ENCODE measurements at places on chromosomes 4 and X.

- no peak for DNase-seq
Observed at GRCh38 chrX:151790481-151791160, 56.1 kb downstream of the CNGA2 start.

- DNase-seq = no peak
Observed at GRCh38 chrX:101957174-101957573, 25.3 kb upstream of the ZMAT1 start.

DNA sequence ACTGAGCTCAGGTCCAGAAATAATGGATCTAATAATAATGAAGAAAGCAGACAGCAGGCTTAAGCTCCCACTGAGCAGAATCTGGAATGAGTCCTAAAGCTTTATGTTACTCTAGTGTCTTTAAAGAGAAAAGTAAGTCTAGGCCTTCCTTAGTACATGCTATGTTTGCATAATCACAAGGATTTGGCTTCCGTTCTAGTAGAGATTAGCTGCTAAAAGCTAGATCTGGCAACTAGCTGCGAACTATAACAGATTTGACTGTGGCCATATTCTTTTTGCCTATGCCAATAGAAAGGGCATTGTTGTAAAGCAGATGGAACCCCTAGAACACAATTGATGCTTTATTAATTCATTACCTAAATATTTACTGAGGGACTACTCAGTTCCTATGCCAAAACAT, 19.0 kb downstream of the COX7B2 start:
- DNase-seq = no peak

DNA sequence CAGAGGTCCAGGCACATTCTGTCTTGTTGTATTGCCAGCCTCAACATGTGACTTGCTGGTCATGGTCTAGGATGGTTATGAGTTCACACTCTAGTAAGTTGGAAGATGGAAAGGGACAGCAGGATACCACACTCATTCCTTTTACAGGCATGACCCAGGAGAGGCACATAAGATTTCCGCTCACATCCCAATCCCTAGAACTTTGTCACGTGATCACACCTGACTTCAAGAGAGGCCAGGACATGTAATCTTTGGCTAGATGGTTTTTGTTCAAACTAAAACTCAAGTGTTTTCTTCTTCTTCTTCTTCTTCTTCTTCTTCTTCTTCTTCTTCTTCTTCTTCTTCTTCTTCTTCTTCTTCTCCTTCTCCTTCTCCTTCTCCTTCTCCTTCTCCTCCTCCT, 53.4 kb upstream of the ARX start:
- DNase-seq = no peak

DNA sequence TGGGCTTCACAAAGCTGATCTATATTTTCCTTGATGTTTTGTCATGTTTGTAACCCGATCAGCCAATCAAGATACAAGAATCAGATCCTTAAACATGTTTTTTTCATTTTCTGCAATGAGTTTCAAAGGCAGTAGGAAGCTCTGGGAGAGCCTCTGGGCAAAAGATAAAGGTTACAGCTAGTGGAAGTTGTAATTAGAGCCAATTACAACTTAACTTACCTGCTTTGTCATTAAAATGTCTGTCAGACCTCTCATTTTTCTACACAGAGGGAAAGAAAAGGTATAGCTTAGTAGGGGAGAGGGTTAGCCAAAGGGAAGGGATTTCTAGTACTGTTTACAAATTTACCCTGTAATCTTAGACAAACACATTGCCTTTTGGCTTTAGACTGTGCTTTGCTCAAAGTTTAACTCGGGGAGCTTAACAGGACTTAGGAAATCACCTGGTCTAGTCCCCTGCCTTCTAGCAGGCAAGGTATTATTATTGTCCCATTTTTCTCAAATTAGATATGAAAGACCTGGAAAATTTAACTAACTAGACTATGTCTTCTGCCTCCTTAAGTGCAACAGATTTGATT, 55.8 kb downstream of the FGF16 start:
- no peak for DNase-seq
